ENCODE measurements at places on chromosomes 7 and 10.

DNA sequence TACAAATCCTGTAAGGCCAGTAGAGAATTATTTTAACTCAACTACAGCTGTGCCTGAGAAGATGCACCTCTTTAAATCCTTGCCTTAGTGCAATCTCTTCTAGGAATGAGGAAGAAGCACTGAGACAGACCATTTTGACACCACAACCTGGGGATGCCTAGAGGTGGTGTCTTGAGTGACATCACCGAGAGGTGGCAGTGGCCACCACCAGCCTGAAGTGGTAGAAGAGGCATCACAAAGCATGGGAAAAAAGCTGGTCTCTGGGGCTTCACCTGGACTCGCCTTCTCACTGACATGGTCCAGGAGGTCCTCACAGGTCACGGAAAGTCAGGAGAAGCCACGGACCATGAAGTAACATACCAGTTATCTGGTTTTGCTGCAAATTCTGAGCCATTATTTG lies 99.2 kb upstream of the PDLIM1 start:
- no peak for DNase-seq

GRCh38 chr7:43905956-43906330 lies 453 bp downstream of the URGCP start:
- no peak for DNase-seq

DNA sequence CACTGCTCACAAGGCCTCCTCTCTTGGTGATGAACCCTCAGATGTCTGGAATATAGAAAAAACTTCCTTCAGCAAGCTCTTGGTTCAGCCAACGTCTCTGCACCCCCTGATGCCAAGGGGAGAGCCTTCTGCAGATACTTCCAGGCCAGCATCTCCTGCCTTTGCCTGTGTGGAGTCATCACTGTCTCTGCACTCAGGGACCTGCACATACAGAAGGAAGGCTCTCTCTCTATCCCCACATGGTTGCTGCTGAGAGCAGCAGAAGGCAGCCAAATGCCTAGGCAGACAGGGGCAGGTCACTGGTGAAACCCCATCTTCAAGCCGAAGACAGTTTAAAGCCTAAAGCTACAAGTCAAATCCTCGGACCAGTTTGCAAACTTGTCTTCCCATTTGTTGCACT lies 137.6 kb downstream of the WDR11 start:
- no peak for DNase-seq

GRCh38 chr10:49616421-49617101 lies 2.7 kb downstream of the CHAT start:
- DNase-seq = no peak

DNA sequence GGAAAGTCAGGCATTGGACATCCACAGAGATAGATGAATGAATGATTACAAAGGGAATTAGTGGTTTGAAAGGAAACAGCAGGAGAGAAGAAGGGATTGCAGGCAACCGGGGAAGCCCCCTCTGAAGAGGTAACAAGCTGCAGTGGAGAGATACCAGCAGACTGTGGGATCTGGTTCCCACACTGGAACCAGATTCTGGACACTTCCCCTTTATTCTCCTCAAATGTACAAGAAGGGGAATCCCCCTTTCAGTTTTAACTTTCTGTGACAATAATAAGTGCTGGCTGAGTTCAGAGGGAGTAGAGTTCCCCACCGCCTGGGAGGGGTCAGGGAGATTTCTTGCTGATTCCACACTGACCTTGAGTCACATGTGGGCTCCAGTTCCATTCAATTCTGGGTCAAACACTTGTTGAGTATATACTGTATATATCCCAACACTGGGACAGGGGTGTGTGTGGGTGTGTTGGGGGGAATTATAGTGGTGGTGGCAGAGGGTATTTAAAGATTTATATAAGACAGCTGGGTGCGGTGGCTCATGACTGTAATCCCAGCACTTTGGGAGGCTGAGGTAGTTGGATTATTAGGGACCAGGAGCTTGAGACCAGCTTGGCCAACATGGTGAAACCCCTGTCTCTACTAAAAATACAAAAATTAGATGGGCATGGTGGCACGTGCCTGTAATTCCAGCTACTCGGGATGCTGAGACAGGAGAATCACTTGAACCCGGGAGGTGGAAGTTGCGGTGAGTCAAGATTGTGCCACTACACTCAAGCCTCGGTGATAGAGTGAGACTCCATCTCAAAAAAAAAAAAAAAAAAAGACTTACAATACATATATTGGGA lies 16.5 kb upstream of the DDIT4 start:
- DNase-seq = no peak

- DNase-seq = no peak
Measured at GRCh38 chr10:33271969-33272583, 62.4 kb downstream of the NRP1 start.

DNA sequence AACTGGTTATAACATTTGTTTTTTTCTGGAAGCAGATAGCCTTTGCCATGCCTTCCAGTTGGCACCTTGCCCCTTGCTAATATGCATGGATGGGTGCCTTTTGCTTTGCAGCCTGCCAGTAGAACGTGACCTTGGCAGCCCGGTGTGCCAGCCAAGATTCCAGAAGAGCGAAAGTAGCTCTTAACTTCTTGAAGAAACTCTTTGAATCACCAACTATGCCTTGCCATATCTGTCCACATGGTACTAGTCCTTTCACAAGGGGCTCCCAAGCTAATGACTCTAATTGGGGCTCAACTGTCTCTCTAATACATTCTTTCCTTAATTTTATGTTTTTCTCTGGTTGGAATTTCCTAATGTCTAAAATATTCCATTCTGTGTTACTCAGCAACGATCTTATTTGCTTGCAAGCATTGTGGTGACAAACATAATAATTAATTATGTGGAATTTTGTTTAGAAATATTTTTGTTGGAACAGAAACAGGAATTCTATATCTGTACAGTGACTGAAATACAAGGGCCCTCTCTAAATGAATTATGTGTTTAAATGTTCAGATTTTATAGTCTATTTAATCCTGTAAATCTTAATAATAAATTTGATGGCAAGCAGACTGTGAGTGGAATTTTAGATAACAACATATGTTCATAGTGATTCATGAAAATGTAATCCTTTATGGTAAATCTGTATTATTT lies 45.8 kb downstream of the HDAC9 start:
- DNase-seq = no peak

- no peak for DNase-seq
Measured at GRCh38 chr7:85972504-85973141, 671.1 kb upstream of the GRM3 start.

- DNase-seq = peak; percentile 65
Measured at GRCh38 chr10:97210543-97210960, 24.8 kb upstream of the SLIT1 start.

- DNase-seq = no peak
Measured at GRCh38 chr10:22670788-22671187, 43.6 kb downstream of the PIP4K2A start.

GRCh38 chr7:74637745-74638144 lies 19.8 kb upstream of the GTF2I start:
- no peak for DNase-seq

DNA sequence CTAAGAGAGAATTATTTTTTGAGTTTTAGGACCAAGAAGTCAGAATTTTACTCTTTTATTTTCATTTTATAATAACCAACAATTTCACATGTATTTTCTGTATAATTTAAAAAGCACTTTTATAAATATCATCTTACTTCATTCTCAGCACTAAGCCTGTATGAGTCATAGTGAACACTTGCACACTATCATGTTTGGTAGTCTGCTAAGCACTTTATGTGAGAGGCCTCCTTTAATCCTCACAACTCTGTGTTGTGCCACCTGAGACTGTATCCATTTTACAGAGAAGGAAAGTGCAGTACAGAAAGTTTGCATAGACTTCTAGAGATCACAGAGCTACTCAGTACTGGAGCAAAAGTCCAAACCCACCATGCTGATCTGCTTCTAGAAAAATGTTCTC lies 939.6 kb downstream of the NRG3 start:
- no peak for DNase-seq

DNA sequence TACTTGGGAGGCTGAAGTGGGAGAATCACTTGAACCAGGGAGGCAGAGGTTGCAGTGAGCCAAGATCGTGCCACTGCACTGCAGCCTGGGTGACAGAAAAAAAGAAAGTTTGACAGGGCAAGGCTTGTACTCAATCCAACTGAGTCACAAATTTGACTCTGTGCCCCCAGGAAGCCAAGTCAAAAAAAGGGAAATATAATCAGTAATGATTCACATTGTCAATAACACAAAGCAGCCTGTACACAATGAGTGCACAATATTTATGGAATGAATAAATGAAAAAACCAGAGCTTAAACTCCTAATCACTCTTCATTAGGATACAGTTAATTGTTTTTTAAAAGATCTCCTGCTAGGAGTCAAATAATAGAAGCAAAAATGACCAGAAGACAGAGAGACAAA lies 6.4 kb downstream of the NAPEPLD start:
- DNase-seq = no peak

DNA sequence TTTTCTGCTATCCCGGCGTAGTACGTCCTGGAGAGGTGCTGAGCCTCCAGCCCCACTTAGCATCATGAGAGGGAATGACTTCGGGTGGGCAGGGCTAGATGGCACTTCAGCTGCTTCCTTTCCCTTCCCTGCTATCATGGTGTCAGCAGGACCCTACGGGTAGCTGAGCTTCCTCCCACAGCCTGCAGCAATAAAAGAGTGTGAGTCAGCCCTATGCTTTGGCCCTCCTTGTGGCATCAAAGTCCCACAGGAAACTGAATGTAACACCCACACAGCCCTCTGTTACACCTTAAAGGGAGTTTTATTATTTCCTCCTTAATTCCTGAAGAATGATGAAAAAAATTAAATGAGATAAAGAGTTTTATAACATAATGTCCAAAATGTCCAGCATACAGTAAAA lies 458.1 kb downstream of the RPS24 start:
- no peak for DNase-seq
